ENCODE measurements at places on chromosomes 1 and 21.

GRCh38 chr1:214632091-214632490, 29.1 kb downstream of the CENPF start:
- DNase-seq, result no peak

- DNase-seq, result no peak
Measured at GRCh38 chr21:15592271-15592860, 137.4 kb upstream of the USP25 start.

GRCh38 chr1:198934426-198934825, 295.6 kb downstream of the PTPRC start:
- no peak for DNase-seq

DNA sequence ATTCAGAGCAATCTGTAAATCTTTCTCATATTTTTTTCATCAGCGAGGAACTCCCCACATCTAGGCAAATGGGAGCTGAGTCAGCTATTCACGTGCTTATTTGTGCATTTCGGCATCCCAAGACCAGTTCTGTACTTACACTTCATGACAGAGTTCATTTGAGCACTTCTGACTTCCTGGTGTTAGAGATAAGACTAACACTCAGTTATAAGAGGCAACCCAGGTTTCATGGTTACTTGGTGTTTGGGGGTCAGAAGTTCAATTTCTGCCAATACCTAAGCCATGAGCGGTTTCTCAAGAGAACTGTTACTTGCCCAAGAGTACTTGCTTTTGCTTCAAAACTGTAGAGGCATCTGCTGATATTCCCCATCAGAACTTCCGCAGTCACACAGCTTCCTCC, 24.1 kb upstream of the DESI2 start:
- DNase-seq, result no peak

- DNase-seq, result no peak
Measured at GRCh38 chr1:232984577-232985425, 34.4 kb downstream of the NTPCR start.

DNA sequence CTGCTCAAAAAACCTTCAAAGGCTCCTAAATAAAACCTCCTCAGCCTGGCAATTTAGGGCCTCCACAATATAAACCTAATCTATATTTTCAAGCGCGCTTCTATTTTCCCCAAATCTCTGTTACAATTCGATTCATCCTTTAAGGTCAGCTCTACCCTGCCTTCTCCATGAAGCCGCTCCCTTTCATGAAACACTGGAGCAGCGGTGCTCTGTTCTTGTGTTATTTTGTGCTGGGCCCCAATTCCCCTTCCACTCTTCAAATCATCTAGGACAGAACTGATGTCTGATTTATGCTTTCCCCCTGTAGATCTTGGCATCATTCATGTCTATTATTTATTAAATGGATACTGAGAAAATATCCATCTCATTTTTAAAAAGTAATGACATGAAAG, 6.9 kb downstream of the ERRFI1 start:
- DNase-seq, result no peak

DNA sequence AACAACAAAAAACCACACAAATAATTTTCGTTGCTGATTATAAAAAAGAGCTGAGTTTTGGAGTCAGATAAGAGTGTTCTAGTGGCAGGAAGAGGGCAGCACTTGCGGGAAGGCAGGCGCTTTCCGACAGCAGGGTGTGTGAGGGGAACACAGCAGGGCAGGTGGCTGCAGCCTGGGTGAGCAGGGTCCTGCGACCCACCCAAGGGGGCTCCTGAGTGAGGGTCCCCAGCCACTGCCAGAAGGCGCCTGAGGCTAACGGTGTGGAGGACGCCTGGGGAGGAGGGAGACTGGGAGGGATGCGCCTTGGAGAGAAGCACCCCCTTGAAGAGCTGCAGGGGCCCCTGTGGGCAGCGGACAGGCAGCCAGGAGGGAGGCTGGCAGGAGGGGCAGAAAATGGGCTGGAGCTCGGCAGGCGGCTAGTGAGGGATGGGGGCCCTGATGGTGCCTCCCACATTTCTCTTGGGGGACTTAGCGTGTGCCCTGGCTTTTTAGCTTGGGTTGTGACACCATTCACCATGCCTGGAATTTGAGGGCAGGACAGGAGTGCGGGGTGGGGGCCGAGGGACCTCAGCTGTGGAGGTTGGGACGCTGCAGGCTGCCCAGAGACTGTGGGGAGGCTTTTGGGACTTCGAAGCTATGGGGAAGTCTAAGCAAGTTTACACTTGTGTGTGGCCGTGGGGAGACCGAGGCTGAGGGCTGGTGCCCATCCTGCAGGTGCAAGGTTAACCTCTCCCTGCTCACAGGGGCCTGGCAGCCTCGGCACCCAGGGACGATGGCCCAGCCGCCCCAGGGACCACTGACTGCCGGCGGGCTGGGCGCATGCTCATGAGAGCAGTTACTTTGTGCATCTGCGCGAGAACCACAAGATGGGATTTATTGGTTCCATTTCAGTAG, 111.4 kb downstream of the SIK1 start:
- no peak for DNase-seq

Data from stimulated activated CD4-positive, alpha-beta T cell treated with anti-CD3 and anti-CD28 coated beads, TNF-alpha, amount 100 ng/mL, for 1 hour (primary cell).